Activated CD8-positive, alpha-beta memory T cell treated with anti-CD3 and anti-CD28 coated beads for 1 hour (primary cell): ENCODE measurements at places on chromosomes 4 and X.

DNA sequence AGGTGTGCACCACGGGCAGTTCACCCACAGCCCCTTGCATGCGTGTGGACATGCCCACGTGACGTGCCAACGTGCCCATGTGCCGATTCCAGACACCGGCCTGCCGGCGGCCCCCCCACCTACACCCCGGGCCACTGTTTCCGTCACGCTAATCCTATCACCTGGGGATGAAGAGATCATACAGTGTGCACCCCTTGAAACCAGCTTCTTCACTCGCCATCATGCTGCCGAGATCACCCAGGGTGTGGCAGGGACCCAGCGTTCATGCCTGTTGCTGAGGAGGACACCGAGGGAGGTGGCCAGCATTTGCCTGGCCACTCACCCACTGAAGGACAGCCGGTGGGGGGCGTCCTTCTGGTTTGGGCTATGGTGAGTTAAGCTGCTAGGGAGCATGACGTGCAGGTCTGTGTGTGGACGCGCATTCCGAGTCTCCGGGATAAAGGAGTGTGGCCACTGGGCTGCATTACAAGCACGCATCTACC lies 14.1 kb downstream of the CTBP1 start:
- DNase-seq = no peak

DNA sequence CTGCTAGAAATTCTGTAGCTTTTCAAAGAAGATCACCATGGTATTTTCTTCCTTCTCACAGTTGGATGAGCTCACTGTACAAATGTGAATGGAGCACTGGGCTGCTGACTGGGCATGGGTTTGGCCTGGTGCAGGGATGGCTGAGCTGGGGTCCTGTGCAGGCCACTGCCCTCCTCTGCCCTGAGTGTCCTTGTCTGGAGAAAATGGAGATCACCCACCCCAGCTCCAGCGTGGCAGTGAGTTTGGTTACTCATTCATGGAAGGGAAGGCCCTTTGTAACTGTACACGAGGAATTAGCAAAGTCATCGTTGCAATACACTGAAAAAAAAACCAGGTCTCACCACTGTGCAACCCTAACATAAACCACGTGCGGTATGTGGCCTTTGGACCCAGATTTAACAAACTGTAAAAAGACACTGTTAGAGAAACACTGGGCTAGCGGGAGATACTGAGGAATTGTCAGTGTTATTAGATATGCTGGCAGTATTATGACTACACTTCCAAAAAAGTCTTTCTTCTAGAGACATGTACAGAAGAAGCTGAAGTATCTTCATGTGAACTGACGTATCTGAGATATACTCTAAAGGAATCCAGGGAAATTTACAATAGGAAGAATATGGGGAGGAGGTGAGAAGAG lies 16.1 kb upstream of the TBC1D14 start:
- DNase-seq = no peak

- DNase-seq = no peak
Measured at GRCh38 chr4:1988327-1988724, 20.4 kb downstream of the NELFA start.

DNA sequence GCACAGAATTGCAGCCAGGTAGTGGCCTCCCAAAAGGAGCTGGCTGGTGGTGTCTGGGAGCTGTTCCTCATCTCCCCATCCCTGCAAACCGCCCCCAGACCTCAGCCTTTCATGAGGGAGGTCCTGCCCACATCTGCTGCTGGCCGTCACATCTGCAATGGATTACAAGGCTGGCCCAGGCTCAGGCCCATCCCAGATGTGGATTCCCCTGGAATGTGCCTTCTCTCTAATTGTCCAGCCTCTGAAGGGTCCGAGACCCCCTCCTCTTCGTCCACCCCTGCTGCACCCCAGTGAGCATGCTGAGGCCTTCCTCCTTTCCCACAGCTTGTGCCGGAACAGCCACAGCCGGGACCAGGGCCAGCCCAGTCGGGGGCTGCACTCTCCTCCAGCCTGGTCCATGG lies 115.0 kb upstream of the NALF2 start:
- DNase-seq = no peak

DNA sequence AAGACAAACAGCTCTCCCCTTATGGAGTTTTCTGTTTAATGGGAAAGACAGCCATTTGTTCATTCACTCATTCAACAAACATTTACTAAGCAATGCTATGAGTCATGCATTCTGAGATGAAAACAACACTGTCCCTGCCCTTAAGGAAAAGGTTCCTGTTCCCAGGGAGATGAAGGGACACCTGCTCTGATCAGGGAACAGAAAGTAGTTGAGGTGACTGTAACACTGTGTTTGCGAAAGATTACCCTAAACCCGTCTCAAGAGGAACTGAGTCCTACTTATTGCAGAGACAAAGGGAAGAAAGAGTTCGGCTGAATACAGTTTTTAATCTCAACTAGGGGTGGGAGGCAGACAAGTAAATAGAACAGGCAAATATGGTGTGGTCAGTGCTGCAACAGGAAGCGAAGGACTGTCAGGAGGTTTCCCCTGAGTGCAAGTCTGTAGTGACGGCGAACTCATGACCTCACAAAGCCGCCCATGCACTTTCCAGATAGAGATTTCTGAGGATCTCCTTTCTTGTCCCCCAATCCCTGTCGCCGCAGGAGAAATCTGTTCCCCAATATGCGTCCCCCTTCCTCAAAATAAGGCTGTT lies 712 bp downstream of the STX18 start:
- DNase-seq = no peak

- no peak for DNase-seq
Measured at GRCh38 chrX:17617806-17618205, 119.5 kb upstream of the SCML1 start.

DNA sequence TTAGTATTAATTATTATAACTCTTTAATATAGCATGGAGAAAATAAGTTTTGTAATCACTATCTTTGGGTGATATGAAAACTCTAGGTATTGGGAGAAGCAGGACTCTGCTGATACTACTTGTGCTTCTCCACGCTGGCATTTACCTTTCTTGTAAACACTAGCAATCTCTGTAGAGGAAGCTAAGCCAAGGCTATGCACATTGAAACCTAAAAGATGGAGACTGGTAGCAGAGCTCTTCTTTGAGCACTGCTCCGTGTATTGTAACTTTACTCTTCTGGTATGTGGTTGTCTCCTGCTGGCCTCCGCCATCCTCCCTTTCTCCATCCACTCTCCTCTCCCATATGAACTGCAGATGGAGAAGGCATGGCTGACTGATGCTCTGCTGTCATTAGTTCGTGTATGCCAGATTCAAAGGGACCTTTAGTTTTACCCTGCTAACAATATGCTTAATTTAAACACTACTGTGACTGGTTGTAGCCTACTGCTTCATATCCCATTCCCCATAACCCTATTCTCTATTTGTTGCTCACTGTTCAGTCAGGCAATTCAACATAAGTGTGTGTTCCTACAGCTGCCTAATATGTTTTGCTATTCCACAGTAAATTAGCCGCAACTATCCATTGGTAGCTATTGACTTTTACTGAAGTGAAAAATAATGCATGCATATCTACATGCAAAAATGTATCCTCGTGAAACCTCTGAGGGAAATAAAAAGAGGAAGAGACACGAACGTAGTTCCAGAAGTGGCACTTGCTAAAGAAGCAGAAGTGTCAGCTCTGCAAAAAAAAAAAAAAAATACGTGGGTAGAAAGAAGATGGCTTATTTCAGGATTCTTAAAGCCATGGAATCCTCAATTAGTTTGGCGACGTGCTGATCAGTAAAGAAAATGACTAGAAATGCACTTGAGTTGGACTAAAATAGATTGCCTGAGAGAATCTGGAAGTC lies 55.6 kb upstream of the CCSER1 start:
- no peak for DNase-seq

DNA sequence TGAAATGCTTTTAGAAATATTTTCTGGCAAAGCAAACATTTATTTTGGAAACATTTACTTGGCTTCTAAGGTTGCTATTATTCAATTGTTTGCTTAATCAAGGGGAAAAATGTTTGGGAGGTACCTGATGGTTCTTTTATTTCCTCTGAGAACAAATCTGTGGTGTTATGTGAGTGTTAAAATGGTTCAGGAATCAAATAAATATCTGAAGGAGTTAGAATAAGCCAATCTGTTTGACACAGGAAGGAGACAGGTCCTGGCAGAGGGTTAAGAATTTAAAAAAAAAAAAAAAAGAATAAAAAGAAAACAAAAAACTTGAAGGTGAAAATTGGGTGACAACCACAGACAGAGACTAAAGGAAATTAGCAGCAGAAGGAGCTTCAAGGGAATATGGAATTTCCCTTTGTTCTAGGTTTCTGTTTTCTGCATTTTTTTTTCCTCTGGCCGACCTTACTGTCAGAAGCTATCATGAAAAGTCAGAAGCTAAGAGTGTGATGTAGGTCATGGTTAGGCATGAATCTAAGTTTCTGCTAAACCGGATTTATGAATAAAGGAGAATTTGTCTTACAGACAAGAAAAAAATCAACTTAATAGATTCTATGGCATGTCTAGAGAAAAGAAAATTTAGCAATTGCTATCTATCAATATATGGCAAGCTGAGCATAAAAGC lies 78.6 kb upstream of the PNPLA4 start:
- no peak for DNase-seq

- no peak for DNase-seq
Measured at GRCh38 chr4:73019462-73020047, 50.0 kb downstream of the COX18 start.

GRCh38 chr4:5883916-5884315 lies 9.0 kb downstream of the CRMP1 start:
- DNase-seq = no peak

DNA sequence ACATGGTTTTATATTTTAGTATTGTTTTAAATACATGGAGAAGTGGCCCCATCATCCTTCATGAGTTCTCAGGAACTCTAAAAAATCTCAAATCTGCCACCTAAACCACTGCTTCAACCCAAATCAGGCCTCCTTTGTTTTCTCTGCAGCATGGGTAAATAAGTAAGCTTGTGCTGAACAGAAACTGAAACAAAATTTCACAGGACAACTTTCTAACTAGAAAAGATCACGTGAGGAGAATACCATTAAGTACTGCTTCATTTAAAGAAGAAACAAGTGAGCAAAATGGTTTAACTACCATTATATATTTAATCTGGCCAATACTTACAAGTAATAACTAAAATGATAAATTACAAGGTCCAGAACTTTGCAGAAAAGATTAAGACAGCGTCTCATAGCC lies 2.5 kb downstream of the ARAP2 start:
- DNase-seq = no peak

DNA sequence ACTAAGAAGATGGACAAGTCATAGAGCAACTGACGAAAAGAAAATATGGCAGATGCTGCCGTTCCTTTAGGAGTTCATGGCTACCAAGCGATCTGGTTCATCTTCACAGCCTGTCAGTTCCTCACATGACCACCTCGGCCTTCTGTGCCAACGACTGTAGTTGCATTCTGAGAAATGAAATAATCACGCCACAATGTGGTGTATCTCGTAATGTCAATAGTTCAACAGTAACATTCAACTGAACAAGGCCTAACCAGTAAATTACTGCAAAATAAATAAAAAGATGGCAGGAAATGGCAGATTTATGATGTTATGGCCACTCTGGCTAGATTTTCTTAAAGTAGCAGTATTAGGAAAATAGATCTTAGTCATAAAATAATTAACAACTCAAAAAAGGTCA lies 4.4 kb downstream of the GPRIN3 start:
- DNase-seq = no peak

- no peak for DNase-seq
Measured at GRCh38 chr4:112766422-112766821, 129.5 kb downstream of the LARP7 start.

DNA sequence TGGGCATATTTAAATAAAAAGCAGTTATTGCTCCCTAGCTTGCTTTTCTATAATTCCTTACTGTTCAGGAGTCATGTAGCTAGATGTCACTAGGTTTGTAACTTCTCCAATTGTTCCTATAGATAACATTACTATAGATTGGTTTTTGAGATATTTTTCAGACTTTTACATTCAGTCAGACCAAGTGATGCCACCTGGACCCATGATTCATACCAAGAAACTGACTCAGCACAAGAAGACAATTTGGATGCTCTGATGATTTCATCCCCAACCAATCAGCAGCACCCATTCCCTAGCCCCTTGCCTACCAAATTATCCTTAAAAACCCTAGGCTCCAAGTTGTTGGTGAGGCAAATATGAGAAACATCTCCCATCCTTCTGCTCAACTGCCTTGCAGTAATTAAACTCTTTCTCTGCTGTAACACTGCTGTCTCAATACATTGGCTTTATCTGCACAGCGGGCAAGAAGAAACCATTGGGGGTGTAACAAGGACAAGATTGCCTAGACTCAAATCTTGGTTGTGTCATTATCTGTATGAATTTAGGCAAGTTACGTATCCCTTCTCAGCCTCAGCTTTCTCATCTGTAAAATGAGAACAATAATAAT lies 11.8 kb upstream of the NEIL3 start:
- DNase-seq = no peak

DNA sequence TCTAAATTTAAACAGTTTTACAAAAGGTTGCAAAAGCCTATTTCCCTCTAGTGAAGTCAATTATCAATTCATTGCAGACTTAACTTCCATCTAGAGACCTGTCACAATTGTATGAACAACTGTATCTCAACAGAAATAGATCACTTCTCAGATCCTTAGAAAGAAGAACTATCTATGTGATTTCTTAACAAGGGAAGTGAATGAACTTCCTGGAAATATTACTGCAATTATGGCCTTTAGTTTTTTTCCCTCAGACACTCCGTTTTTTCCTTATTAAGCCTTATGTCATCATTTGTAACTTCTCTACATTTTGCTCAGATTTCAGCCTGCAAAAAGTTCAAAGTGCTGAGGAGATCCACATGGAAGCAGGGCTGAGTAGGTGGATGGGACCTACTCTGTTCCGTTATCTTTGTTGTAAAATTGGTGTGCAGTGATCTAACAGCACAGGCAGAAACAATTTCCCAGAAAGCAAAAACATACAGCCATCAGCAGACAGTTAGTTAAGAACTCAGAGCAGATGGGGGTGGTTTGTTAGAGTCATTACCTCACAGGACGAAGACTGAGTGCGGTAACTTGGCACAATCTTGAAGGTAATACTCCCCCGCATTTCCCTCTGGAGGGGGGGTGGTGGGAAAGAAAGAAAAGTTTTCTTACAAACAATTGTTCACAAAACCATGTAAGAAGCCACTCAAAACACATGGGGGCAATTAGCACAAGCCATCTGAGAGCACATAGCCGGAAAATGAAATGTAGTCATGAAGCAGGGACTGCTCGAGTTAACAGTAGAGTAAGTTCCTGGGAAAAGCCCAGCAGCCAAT lies 112.3 kb downstream of the NYX start:
- DNase-seq = no peak

- DNase-seq = no peak
Measured at GRCh38 chr4:80309294-80310004, 26.1 kb upstream of the CFAP299 start.

DNA sequence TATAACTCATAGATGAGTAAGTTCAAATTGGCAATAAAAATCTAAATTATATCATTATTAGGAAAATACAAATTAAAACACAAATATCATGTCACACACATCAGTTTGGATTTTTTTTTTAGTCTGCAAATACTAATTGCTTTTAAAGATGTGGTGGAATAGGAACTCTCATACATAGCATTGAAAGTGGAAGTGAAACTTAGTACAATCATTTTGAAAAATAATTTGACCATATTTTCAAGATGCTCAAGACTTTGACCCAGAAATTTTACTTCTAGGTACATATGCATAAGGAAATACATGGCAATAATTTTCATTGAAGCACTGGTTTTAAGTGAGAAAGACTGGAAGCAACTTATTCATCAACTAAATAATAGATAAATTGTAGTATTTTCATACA lies 147.5 kb upstream of the SMIM31 start:
- no peak for DNase-seq
